ENCODE measurements at places on chromosomes 13 and 19.
A peak's percentile ranks its signal among the peaks of the same experiment; 100 is the strongest.

GRCh38 chr13:84118839-84119409 is 236.7 kb upstream of the SLITRK1 start:
- no peak for DNase-seq

DNA sequence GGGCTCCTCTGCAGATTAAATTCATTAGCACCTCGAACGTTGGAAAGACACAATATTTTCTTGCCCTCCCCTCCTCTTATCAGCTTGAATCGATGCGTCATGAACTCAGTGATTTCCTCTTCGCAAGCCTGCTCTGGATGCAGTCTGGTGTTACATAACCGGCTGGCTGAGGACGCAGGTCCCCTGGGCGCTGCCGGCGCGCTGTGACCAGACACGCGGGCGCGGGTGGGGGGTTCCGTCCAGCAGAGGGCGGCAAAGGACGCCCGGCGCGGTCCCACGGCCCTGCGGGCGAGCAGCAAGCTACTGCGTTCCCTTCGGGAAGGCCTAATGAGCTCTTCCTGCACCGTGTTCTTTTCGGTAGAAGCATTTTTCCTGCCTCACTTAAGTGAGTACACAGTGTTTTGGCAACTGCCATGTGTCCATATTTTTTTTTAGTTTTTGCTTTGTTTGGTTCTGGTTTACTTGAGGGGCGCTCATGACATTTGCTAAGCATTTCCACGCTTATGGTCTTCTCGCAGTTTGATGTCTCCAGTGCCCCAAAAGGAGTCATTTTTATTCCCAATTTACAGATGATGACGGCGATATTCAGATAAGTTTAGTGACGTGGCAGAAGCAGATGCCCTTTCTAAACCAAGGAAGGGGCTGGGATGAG is 112.2 kb upstream of the MBNL2 start:
- peak; percentile 85 for DNase-seq

GRCh38 chr13:77415253-77416071 is 88.6 kb upstream of the MYCBP2 start:
- no peak for DNase-seq

GRCh38 chr13:23960566-23961156 is 63.4 kb upstream of the C1QTNF9B start:
- no peak for DNase-seq

DNA sequence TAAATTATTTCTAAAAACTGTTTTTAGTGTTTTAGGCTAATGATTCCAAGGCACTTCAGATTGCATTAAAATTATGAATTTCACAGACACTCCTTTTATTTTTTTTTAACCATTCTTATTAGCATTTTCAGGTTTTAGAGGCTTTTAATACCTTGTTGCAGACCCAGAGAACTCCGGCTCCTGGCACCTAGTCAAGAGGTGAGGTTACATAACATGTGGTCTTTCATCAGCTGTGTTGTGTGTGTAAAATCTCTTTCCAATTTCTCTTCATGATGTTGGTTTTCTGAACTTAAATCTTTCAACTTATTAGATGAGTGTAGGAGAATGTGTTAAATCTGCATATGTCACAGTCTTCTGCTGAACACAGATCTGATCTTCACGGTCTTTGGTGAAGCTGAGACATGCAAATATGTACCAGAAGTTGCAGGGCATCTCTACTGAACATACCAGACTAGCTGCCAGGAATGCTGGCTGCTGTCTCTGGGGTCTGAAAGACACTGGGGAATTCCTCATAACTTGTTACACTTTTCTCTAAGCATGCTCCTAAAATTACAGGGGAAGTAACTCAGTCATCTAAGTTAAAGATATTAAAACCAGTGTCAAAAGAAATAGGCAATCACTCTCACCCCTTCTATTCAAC is 1165.3 kb downstream of the EFNB2 start:
- DNase-seq: no peak

DNA sequence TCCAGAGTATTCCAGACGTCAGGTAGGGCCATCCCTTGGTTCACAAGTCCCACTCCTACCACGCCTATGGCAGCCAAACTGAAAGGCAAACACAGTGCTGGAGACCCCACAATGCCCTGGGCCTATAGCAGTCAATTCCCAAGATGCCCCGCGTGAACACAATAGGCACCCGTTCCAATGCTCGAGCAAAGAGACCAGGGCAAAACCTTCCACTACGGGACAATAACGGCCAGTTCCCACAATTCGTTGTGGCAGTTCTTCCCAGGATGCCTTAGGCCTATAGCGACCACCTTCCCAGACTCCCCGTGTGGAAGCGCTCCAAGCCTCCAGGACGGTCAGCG is 538 bp downstream of the ZNF428 start:
- DNase-seq: no peak

DNA sequence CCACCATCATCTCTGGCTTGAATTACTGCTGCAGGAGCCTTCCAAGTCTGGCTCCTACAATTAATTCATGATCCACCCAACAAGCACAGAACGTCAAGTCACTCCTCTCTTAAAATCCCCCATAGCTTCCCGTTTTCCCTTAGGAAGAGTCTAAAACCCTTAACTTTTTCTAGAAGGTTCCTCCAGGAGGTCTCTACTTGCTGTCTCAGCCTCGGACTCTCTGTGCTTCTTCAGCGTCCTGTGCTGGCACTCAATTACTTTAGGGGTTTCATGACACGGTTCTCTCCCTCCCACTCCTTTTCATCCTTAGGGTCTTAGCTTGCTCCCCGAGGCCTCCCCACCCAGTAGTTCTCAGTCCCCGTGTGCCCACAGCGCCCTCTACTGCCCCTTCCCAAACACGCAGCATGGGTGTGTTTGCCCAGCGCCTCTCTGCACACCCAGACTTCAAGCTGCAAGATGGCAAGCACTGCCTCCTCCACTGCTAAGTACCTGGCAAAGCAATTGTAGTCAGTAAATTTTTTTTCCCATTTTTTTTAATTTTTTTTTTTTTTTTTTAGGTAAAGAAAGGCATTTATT is 25.8 kb upstream of the MAP3K10 start:
- peak; percentile 47 for DNase-seq

DNA sequence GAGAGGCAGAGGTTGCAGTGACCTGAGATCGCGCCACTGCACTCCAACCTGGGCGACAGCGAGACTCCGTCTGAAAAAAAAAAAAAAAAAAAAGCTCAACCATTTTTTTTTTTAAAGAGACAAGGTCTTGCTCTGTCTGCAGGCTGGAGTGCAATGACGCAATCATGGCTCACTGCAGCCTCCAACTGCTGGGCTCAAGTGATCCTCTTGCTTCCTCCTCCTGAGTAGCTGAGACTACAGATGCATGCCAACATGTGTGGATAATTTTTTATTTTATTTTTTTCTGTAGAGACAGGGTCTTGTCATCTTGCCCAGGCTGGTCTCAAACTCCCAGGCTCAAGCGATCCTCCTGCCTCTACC is 10.3 kb downstream of the EHD2 start:
- peak; percentile 82 for DNase-seq

DNA sequence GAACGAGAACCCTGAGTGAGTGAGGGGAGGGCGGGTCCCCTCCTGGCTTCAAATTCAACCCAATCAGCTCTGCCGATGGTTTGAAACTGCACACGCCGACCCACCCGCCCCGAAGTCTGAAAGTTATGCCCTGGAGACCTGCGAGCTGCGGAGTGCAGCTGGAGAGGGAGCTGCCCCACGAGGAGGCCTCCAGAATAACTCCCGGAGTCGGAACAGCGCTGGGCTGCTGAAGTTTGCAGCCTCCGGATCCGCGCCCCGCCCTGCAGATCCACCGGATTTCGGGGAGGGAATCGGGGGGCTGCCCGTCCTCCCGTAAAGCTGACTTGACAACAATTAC is 7.0 kb downstream of the POU4F1 start:
- DNase-seq: no peak

GRCh38 chr19:32373585-32374295 is 28.3 kb downstream of the ZNF507 start:
- peak; percentile 53 for DNase-seq
